ENCODE measurements at places on chromosomes 1 and 21. TPM values are rescaled to one million over a fixed set of nuclear protein-coding genes. Genes with fewer than 3 reads are reported as not detected.

KTI12 gene
- polyA plus RNA-seq, result 4.8 TPM

BACE2 gene
- polyA plus RNA-seq, result 36.4 TPM

LRRC71 gene
- 0.03 TPM for polyA plus RNA-seq

NSL1 gene
- polyA plus RNA-seq, result 20.7 TPM

FCGR3A gene
- polyA plus RNA-seq, result 40.6 TPM

S100PBP gene
- polyA plus RNA-seq, result 11.7 TPM

AVPR1B gene
- 0.14 TPM for polyA plus RNA-seq

SNX7 gene
- polyA plus RNA-seq, result 21.3 TPM

GPR137B gene
- 7.3 TPM for polyA plus RNA-seq

OR2W3 gene
- 0.15 TPM for polyA plus RNA-seq

OR10J1 gene
- not detected for polyA plus RNA-seq

OR6N1 gene
- not detected for polyA plus RNA-seq

ACTN2 gene
- 1.5 TPM for polyA plus RNA-seq

ZNF593OS gene
- 0.32 TPM for polyA plus RNA-seq

TAS1R1 gene
- not detected for polyA plus RNA-seq

NEK2 gene
- polyA plus RNA-seq, result 0.07 TPM

SLC44A5 gene
- 0.04 TPM for polyA plus RNA-seq

RHBDL2 gene
- polyA plus RNA-seq, result 0.34 TPM

OR6Y1 gene
- polyA plus RNA-seq, result not detected

SYDE2 gene
- polyA plus RNA-seq, result 1.1 TPM
